Skeletal muscle cell (primary cell): ENCODE measurements at places on chromosomes 12 and 14.

GRCh38 chr12:91778091-91778832, 367.4 kb downstream of the BTG1 start:
- DNase-seq, result no peak

DNA sequence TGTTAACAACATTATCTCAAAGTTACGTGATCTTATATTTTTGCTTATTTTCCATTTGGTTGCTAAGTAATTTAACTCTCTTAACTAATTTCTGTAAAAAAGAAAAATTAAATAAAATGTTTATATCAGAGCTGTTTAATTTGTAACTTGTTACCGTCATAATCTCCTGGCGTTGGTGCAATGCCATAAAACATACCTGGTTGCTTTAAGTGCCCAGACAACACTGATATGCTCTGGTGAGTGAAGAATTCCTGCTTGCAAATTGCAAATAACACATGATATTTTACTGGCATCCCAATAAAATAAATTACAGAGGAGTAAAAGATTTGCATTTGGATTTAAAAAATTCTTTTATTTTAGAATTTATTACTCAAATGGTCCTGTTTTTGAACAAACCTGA, 640.1 kb upstream of the MIS18BP1 start:
- DNase-seq, result no peak

DNA sequence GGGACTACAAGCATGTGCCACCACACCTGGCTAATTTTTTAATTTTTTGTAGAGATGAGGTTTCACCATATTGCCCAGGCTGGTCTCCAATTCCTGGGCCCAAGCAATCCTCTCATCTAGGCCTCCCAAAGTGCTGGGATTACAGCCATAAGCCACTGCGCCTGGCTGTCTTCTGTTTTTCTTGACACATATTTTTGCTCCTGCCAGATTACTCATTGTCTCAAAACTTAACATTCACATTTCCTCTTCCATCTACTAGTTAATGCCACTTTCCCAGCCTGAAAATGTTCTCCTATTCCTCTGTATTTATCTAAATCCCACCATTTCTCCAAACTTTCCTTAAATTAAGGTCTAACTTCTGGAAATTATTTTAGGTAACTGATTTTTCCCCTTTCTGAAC, 36.2 kb upstream of the KCNH3 start:
- no peak for DNase-seq

DNA sequence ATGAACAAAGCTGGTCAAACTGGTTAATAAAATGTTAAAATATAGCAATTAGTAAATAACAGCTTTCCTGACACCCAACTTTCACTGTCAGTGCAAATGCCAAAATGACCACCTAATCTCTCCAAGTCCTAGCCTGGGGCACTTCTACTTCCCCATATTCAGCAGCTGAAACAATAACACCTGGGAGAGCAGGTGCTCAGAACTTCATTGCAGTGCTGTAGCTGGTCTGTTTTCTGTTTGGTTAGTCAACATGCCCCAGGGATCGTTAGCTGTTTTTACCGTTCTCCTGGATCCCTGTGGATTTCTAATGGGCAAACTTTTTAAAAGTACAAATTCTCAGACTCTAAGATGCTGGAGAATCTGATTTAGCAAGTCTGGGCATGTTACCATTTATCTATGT, 759.7 kb downstream of the GALC start:
- DNase-seq, result no peak

GRCh38 chr14:94153750-94154342, 20.3 kb upstream of the PPP4R4 start:
- DNase-seq, result no peak

- no peak for DNase-seq
Observed at GRCh38 chr12:102755266-102755665, 161.8 kb downstream of the PAH start.

DNA sequence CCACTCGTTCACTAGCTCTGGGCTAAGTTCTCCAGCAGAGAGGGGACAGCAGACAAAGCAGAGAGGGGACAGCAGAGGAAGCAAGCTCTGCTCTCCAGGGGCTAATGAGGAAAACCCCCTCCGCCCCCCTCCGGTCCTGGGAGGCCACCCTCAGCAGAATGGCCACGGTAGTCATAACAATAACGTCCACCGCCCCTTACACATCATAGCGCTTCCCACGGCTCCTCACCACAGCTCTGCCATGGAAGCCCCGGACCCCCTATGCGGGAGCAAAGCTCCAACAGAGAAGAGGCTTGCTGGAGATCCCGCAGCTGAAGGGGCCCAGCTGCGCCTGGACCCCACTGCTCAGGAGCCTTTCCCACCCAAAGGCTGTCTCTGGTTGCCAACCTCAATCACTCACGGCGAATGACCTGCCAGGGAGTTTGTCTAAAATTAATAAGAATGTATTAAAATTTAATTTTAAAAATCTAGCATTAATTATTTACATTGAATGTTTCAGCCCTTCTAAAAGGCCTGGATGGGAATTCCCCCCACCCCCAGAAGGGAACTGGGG, 17.4 kb downstream of the BEGAIN start:
- no peak for DNase-seq

DNA sequence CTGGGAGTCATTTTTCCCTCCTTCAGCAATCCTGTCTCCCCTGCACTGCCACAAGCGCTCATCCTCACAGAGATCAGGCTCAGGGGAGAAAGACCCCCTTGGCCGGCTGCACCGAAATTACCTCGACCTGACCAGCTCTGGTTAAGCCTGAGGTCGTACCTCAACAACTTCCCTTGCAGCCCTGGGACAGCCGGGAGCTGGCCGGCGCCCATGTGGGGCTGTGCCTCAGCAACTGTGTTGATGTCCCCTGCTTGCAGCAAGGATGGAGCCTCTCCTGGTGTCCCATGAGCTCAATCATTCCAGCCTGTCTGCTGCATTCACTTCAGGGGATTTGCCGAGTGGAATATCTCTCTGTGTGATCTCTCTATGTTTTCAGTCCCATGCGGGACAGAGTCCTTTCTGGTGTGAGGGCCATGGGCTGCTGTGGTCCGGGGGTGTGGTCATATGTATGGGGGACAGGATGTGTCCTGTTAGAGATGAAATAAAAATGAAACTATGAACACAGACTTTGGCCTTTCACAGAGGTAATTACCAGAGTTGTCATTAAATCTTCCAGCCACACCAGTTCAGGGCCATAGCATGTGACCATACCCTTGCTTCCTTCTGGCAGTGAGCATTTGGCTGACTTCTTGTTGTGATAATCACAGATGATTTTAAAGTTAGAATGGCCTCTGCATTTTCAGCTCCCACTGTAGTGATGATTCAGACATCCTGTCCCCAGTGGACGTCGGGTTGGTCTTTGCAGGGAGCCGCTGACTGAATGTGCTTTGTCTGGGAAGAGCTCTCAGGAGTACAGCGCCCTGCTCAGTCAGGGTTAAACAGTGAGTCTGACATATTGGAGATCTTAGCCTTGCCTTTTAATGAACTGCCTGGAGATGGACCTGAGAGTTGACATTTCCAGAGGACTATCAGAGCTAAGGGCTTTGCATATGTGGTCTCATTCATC, 405.9 kb downstream of the AACS start:
- peak; percentile 62 for DNase-seq

- no peak for DNase-seq
Observed at GRCh38 chr12:120089105-120089504, 27.4 kb downstream of the RAB35 start.

DNA sequence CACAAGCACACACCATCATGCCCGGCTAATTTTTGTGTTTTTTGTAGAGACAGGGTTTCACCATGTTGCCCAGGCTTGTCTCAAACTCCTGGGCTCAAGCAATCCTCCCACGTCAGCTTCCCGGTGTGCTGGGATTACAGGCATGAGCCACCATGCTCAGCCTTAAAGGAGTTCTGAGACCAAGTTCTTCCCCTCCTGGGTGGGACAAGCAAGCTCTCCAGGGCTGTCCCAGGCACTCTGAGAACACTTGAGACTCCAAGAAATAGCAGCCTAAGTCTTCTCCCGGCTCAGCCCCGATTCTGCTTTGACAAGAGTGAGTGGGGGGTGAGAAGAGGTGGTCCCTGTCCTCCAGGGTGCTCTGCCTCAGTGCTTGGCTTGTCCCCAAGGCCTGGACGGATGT, 86.4 kb downstream of the STAB2 start:
- no peak for DNase-seq

DNA sequence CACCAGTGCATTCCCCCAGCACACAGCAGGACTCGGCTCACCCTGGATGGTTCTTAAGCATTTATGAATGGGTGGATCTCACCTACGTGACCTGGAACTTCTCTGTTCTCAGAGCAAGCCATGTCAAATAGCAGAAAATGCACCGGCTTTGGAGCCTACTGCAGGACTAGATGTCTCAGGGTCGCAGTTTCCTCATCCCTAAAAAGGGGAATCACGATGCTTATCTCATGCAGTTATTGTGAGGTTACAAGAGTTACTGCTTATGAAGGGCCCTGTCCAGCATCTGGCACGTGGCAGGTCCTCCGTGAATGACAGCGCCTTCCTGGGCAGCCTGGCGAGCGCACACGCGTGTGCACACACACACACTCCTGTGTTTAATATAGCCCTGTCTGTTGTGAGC, 128.5 kb downstream of the ETV6 start:
- no peak for DNase-seq

GRCh38 chr12:96301732-96302131, 98.5 kb downstream of the CDK17 start:
- no peak for DNase-seq

DNA sequence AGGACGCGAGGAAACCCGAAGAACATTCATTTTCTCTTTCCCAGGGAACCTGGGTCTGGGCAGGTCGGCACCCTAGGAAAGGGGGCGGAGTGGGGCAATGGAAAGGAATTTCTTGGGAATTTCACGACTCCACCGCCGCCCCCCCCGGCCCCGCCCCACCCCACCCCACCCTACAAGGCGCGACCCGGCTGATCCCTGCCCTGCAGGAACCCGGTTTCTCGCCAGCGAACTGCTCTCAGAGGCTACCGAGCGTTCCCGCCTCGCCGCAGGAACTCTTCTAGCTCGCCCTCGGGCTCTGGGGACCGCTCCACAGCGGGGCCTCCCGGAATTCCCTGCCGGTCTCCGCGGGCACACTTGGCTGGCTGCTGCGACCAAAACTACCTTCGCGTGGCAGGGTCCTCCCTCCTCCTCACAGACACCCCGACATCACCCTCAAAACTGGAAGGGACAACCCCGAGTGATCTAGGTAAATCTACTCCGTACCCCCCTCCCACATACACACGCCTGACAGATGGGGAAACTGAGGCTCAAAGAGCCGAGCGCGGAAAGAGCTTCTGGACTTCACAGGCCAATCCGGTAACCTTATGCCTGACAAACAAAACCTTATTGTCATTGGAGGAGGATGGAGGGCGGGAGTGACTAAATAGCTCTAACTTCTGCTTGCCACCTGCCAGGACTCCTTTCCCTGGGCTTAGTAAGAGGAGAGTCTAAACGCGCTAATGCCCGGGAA, 785 bp upstream of the ACTN1 start:
- no peak for DNase-seq

- DNase-seq, result no peak
Observed at GRCh38 chr14:25007832-25008231, 42.1 kb downstream of the STXBP6 start.

- DNase-seq, result peak; percentile 78
Observed at GRCh38 chr12:12456637-12457036, 99.8 kb downstream of the BORCS5 start.

GRCh38 chr12:56162468-56163290, 4.5 kb downstream of the MYL6 start:
- DNase-seq, result no peak

DNA sequence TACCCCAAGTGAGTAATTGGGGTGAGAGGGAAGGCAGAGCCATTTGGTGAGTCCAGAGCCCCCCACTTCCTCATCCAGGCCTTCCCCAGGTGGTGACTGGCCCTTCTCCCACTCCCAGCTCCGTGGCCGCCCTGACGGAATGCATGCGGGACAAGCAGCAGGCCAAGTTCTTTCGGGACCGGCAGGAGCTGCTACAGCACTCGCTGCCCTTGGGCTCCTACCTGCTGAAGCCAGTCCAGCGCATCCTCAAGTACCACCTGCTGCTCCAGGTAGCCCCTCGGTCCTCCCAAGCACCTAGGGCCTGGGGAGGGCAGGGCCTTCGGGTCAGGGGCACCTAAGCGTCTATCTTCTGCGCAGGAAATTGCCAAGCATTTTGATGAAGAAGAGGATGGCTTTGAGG, 26.5 kb downstream of the PLEKHG3 start:
- no peak for DNase-seq

GRCh38 chr14:89377544-89377943, 39.5 kb downstream of the FOXN3 start:
- no peak for DNase-seq

- DNase-seq, result no peak
Observed at GRCh38 chr12:19783547-19784444, 344.5 kb downstream of the AEBP2 start.

GRCh38 chr12:131379738-131380137, 331.2 kb upstream of the SFSWAP start:
- no peak for DNase-seq

- peak; percentile 87 for DNase-seq
Observed at GRCh38 chr12:27048822-27049752, 26.7 kb downstream of the MED21 start.

DNA sequence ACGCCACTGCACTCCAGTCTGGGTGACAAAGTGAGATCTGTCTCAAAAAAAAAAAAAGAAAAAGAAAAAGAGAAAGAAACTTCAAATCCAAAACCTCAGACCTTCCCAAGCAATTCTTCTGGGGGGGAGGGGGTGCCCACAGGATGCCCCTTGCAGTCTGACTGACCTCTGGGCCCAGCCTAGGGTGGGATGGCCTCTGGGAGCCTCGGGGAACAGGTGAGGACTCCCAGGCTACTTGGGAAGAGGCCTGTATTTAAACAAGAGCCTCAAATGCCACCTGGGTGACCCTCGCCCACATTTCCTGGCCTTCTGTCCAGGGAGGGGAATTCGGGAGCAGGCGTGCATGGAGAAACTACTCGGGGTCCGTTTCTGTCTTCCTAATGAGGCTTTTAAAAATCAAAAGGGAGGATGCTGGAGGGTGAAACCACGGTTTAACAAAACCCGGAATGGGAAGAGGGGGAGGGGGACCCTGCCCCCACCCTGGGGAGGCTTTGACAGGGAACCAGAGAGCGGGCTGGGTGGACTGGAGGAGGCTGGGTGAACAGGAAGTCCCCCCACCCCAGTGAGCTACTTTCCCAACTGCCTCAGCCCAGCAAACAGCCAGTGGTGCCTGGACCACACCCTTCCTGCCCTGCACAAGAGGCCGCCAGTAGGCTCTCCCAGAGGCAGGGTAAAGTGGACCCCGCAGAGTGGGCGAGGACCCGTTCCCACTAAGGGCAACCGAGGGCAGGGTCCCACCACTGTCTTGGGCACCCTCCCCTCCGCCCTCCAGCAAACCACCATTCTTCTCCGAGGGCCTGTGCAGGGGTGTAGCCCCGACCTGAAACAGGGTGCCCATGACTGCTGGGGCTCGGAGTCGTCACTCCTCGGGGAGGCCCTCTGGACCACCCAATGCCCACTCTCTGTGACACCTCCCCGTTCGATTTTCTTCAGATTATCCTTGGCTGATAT, 1.5 kb upstream of the FBRSL1 start:
- no peak for DNase-seq

GRCh38 chr14:49886523-49886922, 6.4 kb upstream of the ARF6 start:
- DNase-seq, result no peak
